Smooth muscle cell of the brain vasculature (primary cell): ENCODE measurements at places on chromosomes 1 and 21.

DNA sequence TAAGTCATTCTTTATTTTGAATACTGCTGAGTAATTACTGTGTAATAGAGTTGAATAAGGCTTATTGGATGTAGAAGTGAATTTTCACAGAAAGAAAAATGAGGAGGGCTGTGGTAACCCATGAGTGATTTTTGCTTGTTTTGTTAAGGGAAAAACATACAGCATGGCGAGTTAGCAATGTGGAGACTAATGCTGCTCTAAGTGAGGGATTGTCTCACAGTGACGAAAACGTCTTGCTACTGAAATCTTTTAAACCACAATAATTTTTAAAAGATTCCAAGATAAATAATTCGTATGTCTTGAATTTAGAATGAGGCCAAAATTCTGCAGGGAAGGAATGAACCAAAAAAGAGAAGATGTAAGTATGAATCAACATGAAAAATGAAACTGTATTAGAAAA is 16.2 kb upstream of the PLA2G4A start:
- DNase-seq, result peak; percentile 62

- no peak for DNase-seq
Measured at GRCh38 chr1:5973771-5974170, 18.5 kb downstream of the NPHP4 start.

DNA sequence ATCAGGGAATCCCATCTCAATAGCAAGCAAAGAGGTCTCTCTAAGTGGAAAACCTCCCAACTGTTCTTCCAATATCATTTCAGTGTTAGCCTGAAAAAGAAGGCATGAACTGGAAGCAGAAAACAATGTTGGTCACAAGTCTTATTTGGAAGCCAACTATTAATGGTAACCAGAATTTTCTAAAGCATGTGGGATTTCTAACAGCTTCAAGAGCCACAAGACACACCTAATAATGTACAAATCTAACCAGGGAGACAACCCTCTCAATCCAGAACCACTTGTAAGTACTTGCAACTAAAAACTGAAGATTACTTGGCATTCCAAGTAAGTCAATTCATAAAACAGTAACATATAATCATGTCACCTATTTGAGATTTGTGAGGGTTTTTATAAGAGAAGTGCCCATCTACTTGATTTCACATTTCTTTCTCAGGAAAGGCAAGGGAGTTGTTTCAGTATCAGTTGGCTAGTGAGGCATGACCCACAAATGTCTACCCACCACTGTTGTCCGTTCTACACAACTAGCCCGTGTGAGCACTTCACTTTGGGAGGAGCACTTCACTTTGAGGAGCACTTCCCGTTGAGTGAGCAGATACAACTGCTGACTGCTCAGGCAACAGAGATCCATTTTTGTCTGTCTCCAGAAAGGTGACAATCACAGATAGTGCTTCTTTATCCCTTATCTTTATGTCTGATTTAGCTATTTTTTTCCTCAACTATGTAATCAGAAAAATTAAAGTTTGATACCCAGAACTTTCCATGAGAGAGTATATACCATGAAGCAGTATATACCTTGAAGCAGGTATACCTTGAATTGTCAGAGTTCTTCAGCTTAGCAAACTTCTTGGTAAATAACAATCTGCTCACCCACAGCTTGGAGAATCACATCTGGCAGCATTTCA is 11.1 kb downstream of the STX6 start:
- DNase-seq, result no peak

- DNase-seq, result no peak
Measured at GRCh38 chr1:82143108-82143833, 342.5 kb downstream of the ADGRL2 start.

- no peak for DNase-seq
Measured at GRCh38 chr1:9443913-9444445, 95.3 kb upstream of the SLC25A33 start.

GRCh38 chr21:34122047-34122446 is 48.7 kb downstream of the MRPS6 start:
- DNase-seq, result no peak

GRCh38 chr1:167645140-167645541 is 15.1 kb downstream of the RCSD1 start:
- DNase-seq, result no peak

DNA sequence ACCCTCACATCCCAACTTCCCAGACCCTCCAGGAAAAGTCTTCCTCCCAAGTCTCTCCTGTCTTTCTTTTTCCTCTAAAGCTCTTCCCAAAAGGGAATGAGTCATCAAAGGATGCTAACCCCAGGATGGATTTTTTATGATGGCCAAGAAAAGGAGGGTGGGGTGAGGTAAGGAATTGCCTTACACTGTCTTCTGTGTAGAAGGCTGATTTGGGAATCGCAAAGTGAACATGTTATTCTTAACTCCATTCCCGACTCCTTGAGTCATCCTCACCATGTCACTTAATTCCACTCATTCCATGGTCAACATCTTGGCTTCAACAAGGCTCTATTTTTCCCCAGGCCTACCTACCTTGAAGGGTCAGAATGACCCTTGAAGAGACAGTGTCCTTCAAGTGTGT is 44.0 kb downstream of the TBX15 start:
- DNase-seq, result no peak

DNA sequence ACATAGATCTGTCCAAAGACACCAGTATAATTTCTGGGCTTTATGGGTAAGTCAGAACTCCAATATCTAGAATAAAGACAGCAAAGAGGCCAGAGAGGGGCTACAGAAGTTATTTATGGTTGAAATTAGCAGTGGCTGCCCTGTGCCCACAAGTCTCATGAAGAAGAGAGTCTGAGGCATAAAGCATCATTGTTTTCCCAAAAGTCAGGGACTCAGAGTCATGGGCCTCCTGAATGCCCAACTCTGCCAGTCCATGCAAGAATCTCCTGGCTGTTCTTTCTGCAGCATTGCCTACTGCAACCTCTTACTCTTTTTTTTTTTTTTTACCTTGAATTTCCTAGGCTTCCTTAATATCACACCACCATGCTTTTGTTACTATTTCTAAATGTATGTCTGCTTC is 49.6 kb downstream of the PLPP3 start:
- no peak for DNase-seq

- DNase-seq, result no peak
Measured at GRCh38 chr1:212554401-212554800, 54.2 kb upstream of the ATF3 start.

DNA sequence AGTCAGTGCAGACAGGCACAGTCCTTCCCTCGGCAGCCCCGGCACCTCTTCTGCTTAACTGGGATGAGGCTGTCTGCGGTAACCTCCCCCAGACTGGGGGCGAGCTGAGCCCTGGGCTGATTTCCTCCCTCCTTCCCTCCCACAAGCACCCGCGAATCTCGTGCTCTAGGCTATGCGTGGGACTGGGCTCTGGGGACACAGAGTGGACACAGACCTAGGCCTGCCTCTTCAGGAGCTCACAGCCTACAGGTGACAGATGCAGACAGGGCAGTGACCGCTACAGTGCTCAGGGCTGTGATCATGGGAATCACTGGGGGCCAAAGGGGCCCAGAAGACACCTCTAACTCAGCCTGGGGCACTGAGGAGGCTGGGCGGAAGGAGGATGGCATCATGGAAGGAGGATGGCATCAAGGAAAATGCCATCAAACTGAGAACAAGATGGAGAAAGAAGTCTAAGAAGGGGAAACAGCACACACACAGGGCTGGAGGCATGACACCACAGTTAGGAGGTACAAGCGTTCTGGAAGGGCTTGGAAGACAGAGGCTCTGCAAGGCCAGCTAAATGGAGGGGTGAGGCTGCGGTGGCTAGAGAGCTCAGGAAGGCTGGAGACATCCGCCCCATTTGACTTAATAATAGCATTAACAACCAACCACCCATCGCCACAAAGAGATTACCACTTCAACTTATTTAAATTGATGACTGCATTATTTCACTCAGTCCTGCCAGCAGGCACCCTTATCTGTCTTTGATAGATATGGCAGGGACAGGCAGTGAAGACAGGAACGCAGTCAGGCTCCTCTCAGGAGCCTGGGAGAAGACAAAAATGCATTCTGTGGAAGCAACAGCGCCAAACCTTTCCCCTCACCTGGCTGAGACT is 4.2 kb downstream of the TTC39A start:
- DNase-seq, result no peak

- no peak for DNase-seq
Measured at GRCh38 chr1:61241973-61242381, 159.6 kb downstream of the NFIA start.

- no peak for DNase-seq
Measured at GRCh38 chr1:60960891-60961461, 121.4 kb upstream of the NFIA start.

DNA sequence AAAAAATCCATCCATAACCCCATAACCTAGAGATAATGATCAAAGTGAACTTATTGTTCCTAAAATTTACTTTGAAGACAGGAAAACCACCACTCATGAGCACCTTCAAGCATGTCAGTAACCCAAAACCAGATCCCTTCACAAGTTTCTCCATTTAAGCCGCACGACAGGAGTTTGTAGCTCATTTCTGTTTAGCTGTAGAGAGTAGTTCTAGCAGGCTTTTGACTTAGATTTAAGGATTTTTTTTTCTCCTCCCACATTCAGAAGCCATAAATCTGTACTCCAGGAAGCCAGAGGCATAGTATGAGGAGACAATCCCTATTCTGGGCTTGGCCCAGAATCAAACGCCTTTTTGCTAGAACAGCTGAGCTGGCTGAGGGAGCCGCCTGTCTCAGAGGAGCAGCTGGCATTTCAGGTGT is 25.6 kb downstream of the TOMM20 start:
- DNase-seq, result no peak

GRCh38 chr1:21724098-21724497 is 54.9 kb upstream of the RAP1GAP start:
- DNase-seq, result no peak

GRCh38 chr1:163203561-163203960 is 845 bp upstream of the RGS5 start:
- DNase-seq, result no peak

- DNase-seq, result no peak
Measured at GRCh38 chr1:99374109-99374508, 109.8 kb downstream of the PLPPR4 start.

GRCh38 chr1:18901147-18901951 is 1.0 kb downstream of the ALDH4A1 start:
- no peak for DNase-seq

GRCh38 chr21:38520511-38520910 is 22.2 kb upstream of the ERG start:
- DNase-seq, result no peak

GRCh38 chr21:27513016-27513415 is 546.1 kb upstream of the ADAMTS5 start:
- DNase-seq, result no peak

DNA sequence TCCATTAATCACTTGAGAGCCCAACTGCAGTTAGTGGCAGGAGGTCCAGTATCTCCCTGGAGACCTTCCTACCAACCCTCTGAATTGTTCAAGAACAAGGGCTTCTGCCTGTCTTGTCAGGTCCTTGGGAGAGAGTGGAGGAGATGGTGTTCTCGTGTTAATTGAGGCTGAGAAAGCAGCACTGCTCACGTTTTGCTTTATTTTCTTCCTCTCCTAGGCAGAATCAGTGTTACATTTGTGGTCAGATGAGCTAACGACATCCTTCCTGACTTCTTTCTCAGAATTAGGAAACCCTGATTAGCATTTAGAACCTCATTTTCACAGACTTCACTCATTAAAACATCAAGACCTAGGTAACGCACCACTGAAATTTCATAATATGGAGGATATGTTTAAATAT is 26.4 kb upstream of the LRIG2 start:
- DNase-seq, result no peak

DNA sequence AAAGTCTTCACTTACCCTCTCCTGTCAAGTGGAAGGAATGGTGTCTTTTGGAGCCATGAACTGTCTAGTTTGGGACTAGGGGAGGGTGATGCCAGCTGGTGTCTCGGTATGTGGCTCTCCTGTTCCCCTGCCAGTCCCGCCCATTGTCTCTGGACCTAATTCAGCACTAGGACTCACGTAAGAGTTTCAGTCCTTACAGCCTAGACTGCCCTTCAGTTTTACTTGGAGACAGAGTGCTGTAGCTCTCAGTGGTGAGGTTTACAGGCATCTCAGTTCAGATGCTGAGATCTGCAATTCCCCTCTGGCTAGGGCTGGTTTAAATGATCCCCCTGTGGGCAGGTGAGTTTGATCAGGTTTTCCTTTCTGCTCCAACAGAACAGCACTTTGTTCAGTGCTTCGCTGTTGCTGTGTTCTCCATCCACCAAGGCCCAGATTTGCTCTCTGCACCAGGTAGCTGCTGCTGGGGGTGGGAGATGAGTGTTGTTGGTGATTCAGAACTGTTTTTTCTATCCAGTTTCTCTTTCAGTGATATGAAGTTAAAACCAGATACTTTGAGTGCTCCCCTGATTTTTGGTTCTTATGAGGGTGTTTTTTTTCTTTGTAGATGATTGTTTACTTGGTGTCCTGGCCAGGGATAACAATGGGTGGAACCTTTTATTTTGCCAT is 198.3 kb upstream of the RNPC3 start:
- no peak for DNase-seq

- DNase-seq, result no peak
Measured at GRCh38 chr1:192861860-192862259, 53.0 kb downstream of the RGS2 start.

GRCh38 chr1:17272646-17273045 is 23.7 kb downstream of the PADI3 start:
- no peak for DNase-seq

GRCh38 chr21:39669976-39670661 is 57.4 kb downstream of the B3GALT5 start:
- DNase-seq, result no peak

DNA sequence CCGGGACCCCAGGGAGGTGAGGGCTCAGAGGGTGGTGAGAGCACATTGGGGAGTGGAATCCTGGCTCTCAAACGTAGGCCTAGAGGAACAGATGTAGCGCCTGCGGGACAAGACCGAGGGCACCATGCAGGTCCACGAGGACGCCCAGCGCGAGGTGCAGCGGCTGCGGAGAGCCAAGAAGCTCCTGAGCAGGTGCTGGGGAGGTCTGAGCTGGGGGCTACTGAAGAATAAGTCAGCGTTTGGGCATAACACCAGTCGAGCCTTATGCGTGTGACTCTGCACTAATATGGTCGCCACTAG is 2.6 kb upstream of the NBPF3 start:
- no peak for DNase-seq

DNA sequence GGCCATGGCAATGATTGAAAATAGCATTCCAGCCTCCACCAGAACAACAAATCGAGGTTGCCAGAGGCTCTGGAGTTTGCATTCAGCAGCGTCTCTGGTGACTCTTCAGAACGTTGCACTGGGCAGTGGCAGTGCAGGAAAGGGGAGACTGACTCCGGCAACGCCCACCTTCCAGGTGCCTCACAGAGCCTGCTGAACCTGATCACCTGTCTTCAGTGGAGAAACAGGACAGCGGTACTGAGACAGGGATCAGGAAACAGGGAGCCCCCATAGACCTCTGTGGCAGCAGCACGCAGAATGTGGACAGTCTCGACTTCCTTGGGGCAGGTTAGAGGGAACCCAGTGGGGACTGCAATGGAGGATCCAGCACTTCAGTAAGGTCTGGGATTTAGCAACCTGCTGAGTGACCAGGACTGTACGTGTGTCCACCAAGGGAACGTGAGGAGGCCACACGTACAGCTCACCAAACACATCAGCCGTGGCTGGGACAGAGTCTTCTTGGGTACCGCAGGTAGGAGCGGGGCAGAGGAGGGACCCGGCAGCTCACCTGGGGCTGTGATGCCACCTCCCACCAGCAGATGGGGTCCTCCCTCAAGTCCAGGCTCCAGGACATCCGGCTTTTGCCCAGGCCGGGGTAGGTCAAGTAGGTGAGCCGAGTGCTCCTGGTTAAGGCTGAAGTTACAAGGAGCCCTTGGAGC is 128.6 kb downstream of the PRDM2 start:
- no peak for DNase-seq
